Stimulated activated CD4-positive, alpha-beta T cell treated with anti-CD3 and anti-CD28 coated beads, TNF-alpha, amount 100 ng/mL, for 24 hours (primary cell): ENCODE measurements at places on chromosomes 5 and 9.

DNA sequence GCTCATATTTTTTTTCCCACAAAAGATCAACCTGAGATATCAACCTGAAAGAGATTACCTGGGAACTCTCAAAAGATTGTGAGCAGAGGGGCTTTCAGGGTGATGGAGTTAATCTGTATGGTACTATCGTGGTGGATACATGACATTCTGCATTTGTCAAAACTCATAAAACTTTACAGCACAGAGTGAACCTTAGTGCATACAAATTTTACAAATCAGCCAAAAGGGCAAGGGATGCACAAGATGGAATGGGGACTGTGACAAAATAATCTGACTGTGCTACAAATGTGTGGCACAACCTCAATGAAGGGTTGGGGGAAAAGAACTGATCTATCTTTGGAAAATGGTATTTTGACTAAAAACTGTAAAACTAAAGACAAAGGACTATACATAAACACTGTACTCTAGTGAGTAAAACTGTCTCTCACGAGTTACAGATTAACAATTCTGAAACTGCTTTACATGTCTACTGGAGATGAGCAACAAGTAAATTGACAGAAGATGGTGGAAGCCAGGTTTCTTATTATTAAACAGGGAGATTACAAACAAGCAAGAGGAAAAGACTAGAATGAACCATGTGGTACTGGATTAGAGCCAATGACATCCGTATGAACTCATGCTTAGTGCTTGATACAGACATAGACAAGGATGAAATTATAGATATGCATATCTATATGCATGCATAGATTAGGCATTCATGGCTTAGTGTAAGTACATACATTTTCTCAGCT is 24.8 kb upstream of the RLN1 start:
- DNase-seq: no peak

DNA sequence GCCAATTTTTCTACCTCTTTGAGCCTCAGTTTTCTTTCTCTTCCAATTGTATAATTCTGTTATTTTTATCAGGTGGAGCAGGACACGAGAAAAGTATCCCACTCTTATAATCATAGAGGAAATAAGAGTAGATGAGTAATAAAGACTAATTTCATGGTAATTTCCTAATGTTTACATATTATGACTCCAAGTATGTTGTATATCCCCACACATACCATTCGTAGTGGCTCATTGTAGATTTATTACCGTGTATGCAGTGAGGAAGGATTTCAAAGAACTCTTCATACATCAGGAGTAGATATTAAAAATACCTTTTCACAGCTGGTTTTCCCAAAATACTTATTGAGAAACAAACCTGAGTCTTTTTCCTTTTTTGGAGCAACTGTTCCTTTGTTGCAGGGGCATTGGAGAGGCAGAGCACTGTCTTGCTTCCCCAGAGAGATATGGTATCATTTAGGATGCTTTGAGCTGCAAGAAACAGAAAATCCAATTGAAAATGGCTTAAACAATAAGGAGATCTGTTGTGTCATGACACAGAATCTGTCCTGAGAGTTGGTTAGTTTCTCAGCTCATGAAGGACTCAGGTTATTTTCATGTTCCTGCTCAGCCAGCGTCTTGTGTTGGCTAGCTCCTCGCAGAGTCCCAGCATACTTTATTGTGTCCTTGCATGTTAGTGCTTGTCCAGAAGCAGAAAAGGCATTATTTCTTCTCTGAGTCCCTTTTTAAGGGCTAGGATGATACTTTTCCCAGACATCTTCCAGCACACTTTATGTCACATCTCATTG is 291.2 kb downstream of the ARHGAP26 start:
- DNase-seq: no peak

DNA sequence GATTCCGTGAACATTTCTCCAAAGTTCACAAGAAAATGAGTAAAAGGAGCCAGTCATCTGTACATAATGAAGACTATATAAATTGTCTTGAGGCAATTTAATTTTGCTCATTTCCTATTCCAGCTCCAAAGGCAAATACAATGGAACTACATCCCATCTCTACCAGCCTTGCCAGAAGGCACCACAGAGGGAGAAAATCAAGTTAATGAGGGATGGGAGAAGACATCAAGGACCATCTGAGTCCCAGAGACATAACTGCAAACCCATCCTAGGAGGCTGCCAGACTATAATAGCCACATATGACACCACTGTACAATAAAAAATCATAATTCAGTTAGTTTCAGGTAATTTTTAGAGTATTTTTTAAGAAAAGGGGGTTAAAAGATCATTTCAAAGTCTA is 136.3 kb upstream of the RGMB start:
- DNase-seq: no peak

- DNase-seq: no peak
Observed at GRCh38 chr5:140106101-140106500, 7.8 kb upstream of the PURA start.

DNA sequence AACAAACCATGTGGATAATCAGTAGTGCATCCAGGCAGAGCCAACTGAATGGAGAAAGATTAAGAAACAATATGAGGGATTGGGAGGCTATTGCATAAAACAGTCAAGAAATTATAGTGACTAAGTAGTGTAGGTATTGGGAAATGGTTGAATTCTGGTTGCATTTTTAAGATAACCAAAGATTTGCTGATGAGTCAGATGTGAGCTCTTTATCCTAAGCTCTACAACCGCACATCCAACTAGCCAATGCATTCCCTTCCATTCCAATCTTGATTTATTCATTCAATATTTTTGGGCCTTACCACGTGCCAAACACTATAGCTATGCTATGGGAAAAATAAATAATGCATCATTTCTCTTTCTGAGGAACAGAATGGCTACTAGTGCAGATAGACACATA is 524.5 kb upstream of the RGMB start:
- DNase-seq: no peak
